ENCODE measurements at places on chromosomes 1 and 21.

GRCh38 chr1:119141020-119141424, 569 bp upstream of the WARS2 start:
- no peak for DNase-seq

DNA sequence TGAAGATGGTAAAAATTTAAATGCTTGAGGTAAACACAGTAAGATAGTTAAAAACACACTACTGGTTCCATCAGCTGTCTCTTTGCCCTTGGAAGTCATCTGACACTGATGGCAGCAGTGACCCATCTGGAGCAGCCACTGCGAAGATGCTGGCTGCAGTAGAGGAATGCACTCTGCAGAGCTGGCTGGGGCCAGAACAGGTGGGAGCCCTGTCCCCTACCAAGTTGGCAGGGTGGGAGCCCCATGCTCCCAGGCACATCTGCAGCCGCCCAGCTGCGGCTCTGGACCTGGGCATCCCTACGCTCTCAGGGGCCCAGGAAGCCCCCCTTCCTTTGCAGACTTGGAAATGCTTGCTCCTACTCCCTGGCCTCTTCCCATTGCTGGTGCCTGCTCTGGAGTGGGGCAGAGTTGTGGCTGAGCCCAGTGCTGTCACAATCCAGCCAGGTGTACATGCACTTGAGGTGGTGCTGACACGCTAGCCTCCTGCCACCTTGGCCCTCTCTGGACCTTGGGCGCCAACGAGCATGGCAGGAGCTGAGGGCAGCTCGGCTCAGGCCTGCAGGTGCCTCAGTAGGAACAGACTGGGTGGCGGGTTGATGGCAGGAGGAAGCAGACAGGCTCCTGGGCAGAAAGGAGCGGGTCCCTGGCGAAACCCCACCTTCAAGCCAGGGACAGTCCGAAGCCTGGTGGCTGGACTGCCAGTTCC, 227.0 kb downstream of the FGGY start:
- DNase-seq, result no peak

- DNase-seq, result no peak
Measured at GRCh38 chr21:28624626-28625025, 368.1 kb downstream of the LTN1 start.

- DNase-seq, result no peak
Measured at GRCh38 chr1:31159869-31160611, 79.6 kb downstream of the NKAIN1 start.

- no peak for DNase-seq
Measured at GRCh38 chr1:18058206-18058921, 49.2 kb upstream of the IGSF21 start.

DNA sequence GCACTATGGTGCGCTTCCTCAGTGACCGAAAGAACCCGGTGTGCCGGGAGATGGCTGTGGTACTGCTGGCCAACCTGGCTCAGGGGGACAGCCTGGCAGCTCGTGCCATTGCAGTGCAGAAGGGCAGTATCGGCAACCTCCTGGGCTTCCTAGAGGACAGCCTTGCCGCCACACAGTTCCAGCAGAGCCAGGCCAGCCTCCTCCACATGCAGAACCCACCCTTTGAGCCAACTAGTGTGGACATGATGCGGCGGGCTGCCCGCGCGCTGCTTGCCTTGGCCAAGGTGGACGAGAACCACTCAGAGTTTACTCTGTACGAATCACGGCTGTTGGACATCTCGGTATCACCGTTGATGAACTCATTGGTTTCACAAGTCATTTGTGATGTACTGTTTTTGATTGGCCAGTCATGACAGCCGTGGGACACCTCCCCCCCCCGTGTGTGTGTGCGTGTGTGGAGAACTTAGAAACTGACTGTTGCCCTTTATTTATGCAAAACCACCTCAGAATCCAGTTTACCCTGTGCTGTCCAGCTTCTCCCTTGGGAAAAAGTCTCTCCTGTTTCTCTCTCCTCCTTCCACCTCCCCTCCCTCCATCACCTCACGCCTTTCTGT, 7.3 kb upstream of the PIGV start:
- DNase-seq, result no peak

DNA sequence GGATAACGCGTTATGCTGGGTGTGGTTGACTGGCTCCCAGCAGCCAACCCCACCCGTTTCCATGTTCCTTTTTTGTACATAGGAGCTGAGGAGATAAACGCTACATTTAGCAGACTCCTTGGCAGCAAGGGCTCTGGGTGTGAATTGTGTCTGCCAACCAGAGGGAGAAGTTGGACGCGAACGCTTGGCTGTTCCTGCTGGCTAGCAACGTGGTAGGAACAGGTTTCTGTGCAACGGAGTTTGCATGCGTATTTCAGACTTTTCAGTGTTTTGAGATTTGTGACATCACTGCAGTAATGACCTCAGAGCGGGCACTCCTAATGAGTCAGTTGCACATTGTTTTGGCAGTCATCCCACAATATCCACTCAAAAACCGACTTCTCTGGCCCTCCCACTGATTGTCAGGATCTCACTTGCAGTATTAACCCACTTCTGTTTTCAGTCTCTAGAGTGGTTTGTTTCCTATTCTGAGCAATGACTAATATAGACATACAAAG, 98.7 kb upstream of the RGS1 start:
- no peak for DNase-seq

DNA sequence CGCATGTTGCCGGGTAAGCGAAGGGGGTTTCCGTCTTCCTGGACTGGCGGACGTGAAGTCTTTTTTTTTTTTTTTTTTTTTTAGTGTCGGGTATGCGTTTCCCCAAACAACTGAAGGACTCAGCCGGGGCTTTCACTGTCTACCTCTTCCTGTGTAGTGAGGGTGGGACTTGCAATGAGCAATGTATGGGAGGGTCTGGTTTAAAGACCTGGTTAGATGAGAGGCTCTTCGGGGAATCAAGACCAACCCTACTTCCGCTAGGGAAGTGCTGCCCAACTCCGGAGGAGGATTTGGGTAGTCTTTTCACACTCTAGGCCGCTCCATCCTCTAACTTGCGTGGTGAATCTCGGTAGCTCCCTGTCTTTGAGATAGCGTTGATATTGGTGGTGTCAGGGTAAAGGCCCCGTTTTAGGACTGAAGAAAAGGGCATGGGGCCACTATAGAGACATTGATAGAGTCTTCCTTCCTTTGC, 754 bp downstream of the PRRC2C start:
- DNase-seq, result no peak

DNA sequence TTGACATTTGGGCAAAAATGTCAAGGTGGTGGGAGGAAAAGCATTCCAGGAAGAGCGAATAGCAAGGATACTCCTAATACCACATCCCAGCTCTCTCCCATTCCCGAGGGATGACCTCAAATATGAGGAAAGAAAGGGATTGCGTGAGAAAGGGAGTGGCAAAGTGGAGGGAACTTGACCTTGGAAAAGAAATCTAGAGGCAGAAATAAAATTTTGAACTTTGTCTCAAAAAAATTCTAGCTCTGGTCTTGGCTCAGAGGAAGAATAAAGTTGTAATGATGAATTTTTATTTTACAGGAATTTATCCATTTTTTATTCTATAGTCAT, 127.8 kb downstream of the TBX19 start:
- DNase-seq, result peak; percentile 31

DNA sequence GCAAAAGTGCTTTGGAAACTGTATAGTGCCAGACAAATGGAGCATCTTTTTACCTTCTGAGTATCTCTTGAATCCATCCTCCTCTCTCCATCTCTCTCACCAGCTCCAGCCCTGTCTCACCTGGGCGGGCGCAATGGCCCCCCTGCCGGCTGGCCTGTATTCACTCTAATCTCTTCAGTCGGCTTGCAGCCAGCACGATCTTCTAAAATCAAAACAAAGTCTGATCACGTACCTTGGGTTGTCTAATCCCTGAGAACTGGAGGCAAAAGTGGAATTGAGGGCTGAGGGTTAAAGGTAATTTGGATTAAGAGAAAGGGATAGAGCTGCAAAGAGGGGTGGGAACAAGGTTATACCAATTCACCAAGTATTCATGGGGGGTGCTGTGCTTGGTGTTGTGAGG, 46.0 kb upstream of the LRRN2 start:
- no peak for DNase-seq

- DNase-seq, result no peak
Measured at GRCh38 chr1:46689356-46689755, 17.7 kb downstream of the TEX38 start.

DNA sequence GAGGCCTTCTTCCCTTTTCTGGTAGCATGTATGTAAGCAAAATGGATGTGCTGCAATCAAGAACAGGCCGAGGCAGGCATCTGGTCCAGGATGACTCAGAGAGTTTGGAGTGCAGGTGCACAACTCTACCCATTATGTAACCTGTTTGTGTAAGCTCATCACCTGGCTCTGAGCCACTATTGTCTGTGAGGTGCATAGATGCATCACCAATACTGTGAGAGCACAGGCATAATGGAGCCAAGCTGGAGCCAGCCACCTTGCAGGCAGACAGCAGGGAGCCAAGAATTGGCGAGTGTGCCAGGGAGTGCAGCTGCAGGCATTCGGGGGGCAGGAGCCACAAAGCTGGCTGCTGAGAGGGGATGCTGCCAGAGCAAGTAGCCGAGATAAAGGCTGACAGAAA, 549.9 kb upstream of the RGS18 start:
- no peak for DNase-seq

DNA sequence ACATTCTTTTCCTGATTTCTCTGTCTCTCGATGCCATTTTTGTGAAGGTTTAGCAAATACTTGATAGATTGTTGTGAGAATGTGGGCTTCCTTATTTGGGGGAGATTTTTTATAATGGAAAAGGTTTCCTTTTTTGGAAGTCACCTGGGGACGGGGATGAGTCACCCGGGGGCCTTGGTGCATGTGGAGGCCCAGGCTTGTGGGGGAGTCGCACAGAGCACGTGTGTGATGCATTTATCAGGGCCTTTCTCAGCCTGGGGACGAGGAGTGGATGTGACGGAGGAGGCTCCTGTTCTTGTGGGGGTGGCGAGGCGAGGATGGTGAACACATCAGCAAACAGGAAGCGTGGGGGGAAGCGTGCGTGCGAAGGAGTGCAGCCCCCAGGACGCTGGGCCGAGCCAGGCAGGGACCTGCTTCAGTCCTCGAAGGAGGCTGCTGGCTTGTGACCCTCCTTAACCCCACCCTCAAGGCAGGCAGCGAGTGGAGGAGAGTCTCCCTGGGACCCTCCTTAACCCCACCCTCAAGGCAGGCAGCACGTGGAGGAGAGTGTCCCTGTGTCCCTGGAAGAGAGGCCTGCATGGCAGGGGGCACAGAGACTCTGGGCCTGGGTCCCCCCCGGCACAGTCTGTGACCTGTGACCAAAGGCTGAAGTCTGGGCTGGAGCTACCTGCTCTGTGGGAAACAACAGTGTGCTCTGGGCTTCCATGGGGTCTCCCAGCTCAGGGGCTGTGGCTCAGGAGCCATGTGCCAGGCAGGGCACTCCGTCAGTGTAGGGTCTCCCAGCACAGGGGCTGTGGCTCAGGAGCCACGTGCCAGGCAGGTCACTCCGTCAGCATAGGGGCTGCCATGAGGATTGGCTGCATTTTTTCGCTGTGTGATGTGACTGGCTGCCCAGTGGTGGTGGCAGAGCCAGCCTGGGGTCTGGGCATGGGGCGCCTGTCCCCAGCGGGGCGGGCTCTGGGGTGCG, 57.2 kb downstream of the AGPAT3 start:
- no peak for DNase-seq

GRCh38 chr21:21851657-21852056, 853.4 kb downstream of the NCAM2 start:
- DNase-seq, result no peak

GRCh38 chr1:41274752-41275545, 32.8 kb upstream of the SCMH1 start:
- DNase-seq, result no peak

DNA sequence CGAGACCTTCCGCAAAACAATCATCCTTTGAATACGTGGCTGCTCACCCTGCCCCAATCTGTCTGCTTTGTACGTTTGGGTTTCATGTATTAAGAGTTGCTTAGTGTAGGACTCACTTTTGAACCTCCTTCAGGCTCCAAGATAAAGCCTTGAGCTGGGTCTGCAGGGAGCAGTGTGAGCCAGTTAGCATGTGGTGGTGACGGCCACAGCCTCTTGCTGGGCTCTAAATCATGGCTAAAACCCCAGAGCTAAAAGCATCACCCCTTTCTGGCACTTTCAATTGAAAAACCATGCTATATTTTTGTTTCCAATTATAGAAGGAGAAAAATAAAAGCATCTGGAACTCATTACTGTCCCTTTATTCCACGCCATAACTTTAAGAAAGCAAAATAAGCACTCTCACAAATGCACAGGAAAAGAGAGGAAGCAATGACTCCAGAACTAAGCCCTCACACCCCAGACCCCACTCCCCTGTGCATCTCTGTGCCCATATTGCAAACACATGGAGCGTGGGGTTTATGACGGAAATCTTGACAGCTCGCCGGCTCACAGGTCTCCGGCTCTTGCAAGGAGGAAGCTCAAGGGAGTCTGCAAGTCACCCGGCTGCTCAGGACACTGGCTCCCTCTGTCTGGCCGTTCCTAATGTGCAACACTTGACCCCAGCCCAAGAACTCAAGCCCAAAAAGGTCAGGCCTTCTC, 135.5 kb downstream of the MIS18A start:
- DNase-seq, result peak; percentile 87

DNA sequence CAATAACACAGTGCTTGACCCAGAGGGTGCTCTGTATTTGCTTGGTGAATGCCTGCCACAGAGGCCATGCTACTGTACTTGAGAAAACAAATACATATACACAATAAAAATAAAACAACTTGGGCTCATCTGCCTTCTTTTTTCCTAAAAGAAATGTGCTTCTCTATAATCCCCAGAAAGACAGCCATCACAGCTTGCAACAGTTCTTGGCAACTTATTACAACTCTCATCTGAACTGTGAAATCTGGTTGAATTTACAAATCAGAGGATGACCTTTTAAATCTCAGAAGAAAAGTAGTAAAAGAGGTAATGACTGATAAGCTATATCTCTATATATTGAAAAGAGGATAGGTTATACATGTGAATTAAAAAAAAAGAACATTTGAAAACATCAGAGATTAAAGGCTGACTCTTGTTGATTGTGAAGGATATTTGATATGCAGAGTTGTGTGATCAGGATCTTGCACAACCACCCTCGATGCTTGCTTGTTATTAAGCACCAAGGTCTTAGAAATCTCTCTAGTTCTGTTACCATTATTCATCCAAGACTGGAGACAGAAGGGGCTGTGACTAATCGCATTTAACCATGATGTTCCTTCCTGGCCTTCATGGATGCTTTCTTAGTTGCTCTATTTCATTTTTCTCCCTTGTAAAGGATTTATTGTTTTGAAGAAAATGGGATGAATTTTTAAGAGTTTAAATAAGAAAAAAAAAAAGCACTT, 213.4 kb downstream of the APP start:
- no peak for DNase-seq

GRCh38 chr21:45427331-45428271, 22.6 kb downstream of the COL18A1 start:
- DNase-seq, result no peak

DNA sequence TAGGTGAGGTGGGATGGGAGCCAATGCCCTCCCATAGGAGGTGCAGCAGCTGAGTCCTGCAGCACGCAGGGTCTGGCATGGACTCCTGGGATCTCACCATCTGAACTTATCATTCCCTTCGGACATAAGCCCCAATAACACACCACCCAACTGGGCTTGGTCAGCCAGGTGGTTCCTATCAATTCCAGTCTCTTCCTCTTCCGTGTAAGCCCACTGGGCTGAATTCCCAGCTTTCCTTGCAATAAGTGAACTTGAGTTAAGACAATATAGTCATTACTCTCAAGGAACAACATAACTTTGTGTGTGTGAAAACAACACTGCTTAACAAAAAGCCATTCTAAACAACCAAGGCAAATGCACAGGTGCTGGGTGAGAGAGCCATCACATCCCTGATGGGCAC, 86.6 kb upstream of the EDN2 start:
- no peak for DNase-seq

GRCh38 chr1:214683621-214684020, 80.6 kb downstream of the CENPF start:
- DNase-seq, result no peak
